Smooth muscle cell of the umbilical artery (primary cell): ENCODE measurements at places on chromosomes 6 and 20. TPM values are rescaled to one million over a fixed set of nuclear protein-coding genes. Genes with fewer than 3 reads are reported as not detected.

Gene OR2B6
- not detected in 2 replicates for total RNA-seq

Gene SAMD5
- total RNA-seq = 0.88 and 3.3 TPM in 2 replicates

Gene SIGLEC1
- not detected in 2 replicates for total RNA-seq

Gene TGM2
- total RNA-seq = 1,934 and 2,042 TPM in 2 replicates

Gene TFAP2C
- not detected in 2 replicates for total RNA-seq

Gene ARHGAP40
- not detected in 2 replicates for total RNA-seq

Gene C20orf144
- total RNA-seq = 0.05 and 0.30 TPM in 2 replicates
